ENCODE measurements at places on chromosomes 6 and 20.

DNA sequence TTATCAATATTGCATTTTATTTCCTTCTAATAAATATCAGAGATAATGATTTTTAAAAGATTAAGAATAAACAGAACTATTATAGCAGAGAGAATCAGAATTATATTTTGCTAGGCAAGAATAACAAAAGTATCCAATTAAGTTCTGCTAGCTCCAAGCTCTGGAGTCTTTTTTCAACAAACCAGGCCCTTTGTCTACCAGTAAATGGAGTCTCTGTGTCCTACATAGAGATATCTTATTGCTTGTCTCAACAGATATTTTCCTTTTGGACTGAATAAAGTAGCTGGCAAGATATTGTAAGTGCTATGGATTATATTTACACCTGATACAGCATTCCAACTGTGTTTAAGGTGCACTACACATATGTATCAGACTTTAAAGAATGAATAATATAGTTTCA, 107.1 kb downstream of the DST start:
- DNase-seq = no peak

GRCh38 chr20:62368392-62368975, 1.4 kb upstream of the LAMA5 start:
- peak; percentile 63 for DNase-seq

GRCh38 chr6:5744497-5744896, 262.2 kb downstream of the NRN1 start:
- DNase-seq = no peak

GRCh38 chr6:78910591-78911171, 43.3 kb downstream of the IRAK1BP1 start:
- peak; percentile 55 for DNase-seq

- no peak for DNase-seq
These were observed 26.0 kb upstream of the PLAGL1 start for GRCh38 chr6:144033816-144034735.

- peak; percentile 37 for DNase-seq
These were observed 1.5 kb downstream of the CCND3 start for GRCh38 chr6:41939848-41940758.

- no peak for DNase-seq
These were observed 91.8 kb downstream of the CAP2 start for GRCh38 chr6:17485181-17485580.

GRCh38 chr6:126199466-126199865, 140.4 kb upstream of the CENPW start:
- no peak for DNase-seq

DNA sequence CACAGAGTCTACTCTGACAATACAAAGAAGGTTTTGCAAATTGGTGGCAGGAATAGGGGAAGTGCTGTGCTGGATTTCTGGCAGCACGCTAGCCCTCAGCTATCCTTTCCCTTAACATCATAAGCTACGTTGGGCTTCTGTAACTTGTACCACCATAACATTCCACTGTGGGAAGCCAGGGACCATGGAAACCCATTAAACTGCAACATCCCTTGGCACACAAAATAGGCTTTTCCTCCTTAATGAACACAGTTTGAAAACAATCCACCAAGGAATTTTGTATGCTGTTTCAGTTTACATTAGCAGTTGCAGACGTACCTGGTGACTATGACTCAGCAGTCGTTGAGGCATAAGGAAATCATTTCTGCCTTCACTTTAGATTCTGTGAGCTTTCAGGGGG, 203.9 kb upstream of the RAB32 start:
- no peak for DNase-seq

- no peak for DNase-seq
These were observed 85.9 kb downstream of the SMLR1 start for GRCh38 chr6:130913120-130913519.

- no peak for DNase-seq
These were observed 71.3 kb downstream of the DZANK1 start for GRCh38 chr20:18395544-18395943.

DNA sequence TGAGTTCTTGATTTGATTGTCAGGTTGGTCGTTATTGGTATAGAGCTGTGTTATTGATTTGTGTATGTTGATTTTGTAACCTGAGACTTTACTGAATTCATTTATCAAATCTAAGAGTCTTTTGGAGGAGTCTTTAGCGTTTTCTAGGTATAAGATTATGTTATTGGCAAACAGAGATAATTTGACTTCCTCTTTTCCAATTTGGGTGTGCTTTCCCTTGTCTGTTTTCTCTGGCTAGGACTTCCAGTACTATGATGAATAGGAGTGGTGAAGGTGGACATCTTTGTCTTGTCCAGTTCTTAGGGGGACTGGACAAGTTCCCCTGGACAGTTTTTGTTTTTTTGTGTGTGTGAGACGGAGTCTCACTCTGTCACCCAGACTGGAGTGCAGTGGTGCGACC, 17.4 kb downstream of the HLA-DOA start:
- no peak for DNase-seq

DNA sequence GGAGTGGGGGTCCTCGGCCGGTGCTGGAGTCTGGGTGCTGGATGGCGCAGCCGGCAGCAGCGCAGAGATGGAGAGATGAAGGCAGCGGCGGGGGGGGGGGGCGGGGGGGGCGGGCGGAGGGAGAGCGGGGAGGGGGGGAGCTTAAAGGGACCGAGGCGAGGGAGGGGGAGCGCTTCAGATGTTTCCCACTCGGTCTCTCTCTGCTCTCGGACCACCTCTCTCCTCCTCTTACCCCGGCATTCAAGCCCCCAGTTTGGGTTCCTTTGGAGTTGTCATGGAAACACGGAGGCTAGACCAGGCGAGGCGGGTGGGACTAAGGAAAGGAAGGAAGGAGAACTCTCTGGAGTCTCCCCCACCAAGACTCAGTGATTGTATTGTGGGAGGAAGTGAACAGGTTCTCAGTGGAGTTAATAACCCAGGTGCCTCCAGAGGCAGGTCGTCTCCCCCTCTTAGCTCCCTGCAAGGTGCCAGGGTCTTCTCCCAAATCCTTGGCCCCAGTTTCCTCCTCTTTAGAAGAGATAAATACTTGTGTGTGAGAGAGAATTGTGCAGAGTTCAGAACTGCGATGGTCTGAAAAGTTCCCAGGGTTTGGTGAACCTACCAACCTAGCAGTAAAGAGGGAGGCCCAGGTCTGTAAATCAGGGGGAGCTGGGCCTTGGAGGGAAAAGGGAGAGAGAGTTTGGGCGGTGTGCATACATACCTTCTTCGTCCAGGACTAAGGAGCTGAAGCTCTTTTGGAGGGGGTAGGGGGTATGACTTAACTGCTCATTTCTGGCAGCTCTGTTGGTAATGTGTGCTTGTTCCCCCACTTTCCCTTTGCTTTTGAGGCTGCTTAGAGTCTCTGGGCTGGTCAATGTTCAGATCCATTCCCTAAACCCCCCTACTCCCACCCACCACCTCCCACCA, at the start of gene PRRT1:
Gene PRRT1 (minus strand): TSS at position 77 of the 906 bp plus-strand sequence. CDS start 112 bp downstream, outside the sequence.
- no peak for DNase-seq

- no peak for DNase-seq
These were observed 2.3 kb upstream of the GMPR start for GRCh38 chr6:16236009-16236501.

DNA sequence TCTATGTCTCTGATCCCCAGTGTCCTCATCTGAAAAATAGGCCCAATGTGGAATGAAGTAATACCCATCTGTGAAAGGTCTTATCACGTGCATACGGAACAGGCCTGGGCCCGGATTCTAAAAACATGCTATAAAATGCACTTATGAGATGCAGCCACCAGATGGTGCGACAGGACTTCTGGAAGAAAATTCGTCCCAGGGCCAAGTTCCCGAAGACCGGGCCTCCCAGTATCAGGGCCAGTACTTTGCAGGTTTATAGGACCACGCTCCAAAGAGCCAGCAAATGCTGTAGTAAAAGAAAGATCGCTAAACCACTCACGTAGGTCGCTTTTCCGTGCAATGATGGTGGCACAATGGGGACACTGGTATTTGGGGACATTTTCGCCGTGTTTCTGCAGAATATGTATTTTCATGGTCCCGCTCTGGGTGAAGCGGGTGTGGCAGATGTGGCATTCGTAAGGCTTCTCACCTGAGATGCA, 10.6 kb downstream of the CTCFL start:
- peak; percentile 63 for DNase-seq

GRCh38 chr6:138229663-138230179, 11.4 kb upstream of the PBOV1 start:
- DNase-seq = no peak

All from left ventricle myocardium superior (tissue), 1 donor.